Psoas muscle (tissue), 8 donors: ENCODE measurements at places on chromosomes 1 and 21. TPM values are rescaled to one million over a fixed set of nuclear protein-coding genes. Genes with fewer than 3 reads are reported as not detected.

The SLC45A3 gene
- total RNA-seq = 0.57 TPM

The FAAH gene
- total RNA-seq = 11.0 TPM

The MRPS6 gene
- 80.0 TPM for total RNA-seq

The SLAMF7 gene
- 0.67 TPM for total RNA-seq

The KIF17 gene
- 1.2 TPM for total RNA-seq

The BRDT gene
- total RNA-seq = not detected

The YBX1 gene
- 922 TPM for total RNA-seq

The TAS1R1 gene
- total RNA-seq = not detected

DNA sequence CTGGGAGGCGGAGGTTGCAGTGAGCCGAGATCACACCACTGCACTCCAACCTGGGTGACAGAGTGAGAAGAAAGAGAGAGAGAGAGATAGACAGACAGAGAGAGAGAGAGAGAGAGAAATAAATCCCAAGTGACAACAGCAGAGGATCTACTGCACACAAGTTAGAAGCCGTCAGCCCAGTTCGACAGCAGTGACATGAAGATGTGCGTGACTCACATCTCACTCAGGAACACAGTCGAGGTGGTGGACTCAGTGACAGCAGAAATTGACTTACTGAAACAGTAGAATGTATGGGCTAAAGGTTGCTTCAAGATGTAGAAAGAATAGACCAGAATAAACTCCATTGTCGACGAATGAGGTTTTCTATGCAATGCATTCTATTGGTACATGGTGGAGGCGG is 77.0 kb upstream of the KRTAP19-8 start:
- H3K36me3 ChIP-seq = no peaks in the 10 kb centered on the region
- no peak overlapping the region for H3K4me3 ChIP-seq
- no peaks in the 10 kb centered on the region for H3K27me3 ChIP-seq
- no peaks in the 10 kb centered on the region for H3K4me1 ChIP-seq
- no peak overlapping the region for H3K27ac ChIP-seq

DNA sequence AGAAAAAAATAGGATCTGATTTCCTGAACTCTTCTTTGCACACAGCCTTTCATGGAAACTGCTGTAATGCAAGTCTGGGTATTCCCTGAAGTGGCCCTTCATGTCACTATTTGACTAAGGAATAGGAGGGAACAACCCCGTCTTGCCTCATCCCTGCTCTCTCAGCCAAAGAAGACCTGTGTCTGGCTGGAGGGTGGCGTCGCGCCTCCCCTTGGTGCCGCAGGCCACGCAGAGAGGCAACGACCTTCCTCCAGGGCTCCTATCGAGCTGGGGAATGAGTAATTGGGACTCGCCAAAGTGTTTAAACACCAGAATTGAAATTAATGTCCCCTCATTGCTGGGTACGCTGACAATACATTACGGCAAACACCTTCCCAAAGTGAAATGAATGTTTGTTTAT is 129.8 kb downstream of the PBX1 start:
- H3K27me3 ChIP-seq = no peaks in the 10 kb centered on the region
- no peak overlapping the region for H3K27ac ChIP-seq
- peaks cover 4% of the 10 kb centered on the region for H3K4me1 ChIP-seq
- H3K4me3 ChIP-seq = no peak overlapping the region
- no peak for DNase-seq

DNA sequence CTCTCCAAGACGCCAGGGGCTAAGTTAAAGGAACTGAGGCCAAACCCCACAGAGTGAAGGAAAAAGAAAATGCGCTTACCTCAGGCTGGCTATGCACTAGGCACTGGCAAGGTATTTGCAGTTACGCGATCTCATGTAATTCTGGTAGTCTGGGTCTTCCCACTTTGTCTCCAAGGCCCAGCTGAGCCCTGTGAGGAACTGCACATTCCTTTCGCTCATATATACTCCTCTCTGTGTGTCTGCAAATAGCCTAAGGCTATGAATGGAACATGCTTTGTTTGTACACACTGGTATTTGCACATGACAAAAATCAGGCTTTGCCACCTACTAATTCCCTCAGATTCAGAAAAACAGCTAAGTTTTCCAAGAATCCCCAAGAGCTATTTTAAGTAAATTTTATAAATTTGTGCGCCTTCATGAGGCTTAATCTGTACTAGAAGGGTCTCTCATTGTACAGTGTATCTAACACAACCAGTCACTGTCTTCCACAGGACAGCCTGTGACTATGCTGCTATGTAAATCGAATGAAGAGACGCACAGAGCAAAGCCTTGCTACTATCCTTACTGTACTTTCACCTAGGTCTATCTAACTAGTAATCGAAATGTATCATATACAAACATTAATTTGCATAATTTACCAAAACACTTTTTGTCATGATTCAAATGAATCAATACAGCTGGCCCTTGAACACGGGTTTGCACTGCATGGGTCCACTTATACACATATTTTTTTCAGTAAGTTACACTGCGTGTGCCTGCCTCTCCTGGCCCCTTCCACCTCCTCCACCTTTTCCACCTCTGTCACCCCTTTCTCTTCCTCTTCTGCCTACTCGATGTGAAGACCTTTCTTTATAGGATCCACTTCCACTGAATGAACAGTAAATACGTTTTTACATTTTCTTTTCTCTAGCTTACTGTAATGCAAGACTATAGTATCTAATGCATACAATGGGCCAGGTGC is 87.0 kb downstream of the SIPA1L2 start:
- H3K27me3 ChIP-seq = no peaks in the 10 kb centered on the region
- no peak overlapping the region for H3K27ac ChIP-seq
- no peaks in the 10 kb centered on the region for H3K36me3 ChIP-seq
- no peak overlapping the region for H3K4me3 ChIP-seq
- H3K4me1 ChIP-seq = peaks cover 13% of the 10 kb centered on the region

DNA sequence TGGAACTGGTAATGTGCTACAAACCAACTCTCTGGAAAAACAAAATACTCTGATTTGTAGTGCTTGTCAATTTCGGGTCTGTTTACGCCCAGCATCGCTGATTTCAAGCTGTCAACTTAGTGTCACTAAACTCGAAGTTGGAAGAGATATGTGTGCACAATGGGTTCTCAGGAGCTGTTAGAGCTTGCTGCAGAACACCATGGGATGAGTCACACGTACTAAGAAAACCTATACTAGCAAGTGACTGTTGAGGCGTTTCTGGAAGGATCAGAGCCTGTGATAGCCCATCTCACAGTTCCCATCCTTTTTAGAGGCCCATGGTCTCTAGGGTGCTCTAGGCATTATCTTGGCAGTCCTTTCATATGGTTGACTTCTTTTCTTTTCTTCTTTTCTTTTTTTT is 14.3 kb downstream of the GMEB1 start:
- no peaks in the 10 kb centered on the region for H3K27me3 ChIP-seq
- H3K4me1 ChIP-seq = no peaks in the 10 kb centered on the region
- no peaks in the 10 kb centered on the region for H3K36me3 ChIP-seq

DNA sequence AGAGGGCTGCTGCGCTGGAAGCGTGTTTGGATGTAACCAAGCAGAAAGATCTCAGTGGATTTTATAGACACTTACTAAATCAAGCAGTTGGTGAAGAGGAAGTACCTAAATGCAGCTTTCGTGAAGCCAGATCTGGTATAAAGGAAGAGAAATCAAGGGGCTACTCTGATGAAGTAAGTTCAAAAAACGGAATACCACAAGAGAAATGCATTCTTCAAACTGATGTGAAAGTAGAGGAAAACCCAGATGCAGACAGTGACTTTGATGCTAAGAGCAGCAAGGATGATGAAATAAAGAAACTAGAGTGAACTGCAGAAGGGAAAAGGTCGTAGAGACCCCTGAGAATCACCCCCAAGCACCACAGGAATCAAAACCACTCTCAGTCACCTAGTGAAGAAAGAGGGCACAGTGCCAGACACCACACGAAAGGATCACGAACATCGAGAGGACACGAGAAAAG is 40.8 kb upstream of the NEXN start:
- H3K27me3 ChIP-seq = no peaks in the 10 kb centered on the region
- no peaks in the 10 kb centered on the region for H3K36me3 ChIP-seq
- no peaks in the 10 kb centered on the region for H3K4me1 ChIP-seq

DNA sequence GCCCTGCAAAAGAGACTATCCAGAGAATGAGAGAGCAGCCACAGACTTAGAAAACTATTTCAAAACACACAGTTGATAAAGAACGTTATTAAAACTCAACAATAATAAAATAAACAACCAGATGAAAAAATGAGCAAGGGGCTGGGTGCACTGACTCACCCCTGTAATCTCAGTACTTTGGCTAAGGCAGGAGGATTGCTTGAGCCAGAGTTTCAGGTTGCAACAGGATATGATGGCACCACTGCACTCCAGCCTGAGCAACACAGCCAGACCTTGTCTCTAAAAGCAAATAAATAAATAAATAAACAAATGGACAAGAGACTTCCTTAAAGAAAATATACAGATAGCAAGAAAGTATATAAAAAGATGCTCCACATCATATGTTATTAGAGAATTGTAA is 144.6 kb downstream of the LRRIQ3 start:
- no peak overlapping the region for H3K4me3 ChIP-seq
- no peak overlapping the region for H3K27ac ChIP-seq
- H3K27me3 ChIP-seq = no peaks in the 10 kb centered on the region
- no peaks in the 10 kb centered on the region for H3K36me3 ChIP-seq

- H3K36me3 ChIP-seq = no peaks in the 10 kb centered on the region
- no peaks in the 10 kb centered on the region for H3K27me3 ChIP-seq
- no peak for DNase-seq
These were observed 103.0 kb downstream of the KIAA0319L start for GRCh38 chr1:35454176-35454575.

DNA sequence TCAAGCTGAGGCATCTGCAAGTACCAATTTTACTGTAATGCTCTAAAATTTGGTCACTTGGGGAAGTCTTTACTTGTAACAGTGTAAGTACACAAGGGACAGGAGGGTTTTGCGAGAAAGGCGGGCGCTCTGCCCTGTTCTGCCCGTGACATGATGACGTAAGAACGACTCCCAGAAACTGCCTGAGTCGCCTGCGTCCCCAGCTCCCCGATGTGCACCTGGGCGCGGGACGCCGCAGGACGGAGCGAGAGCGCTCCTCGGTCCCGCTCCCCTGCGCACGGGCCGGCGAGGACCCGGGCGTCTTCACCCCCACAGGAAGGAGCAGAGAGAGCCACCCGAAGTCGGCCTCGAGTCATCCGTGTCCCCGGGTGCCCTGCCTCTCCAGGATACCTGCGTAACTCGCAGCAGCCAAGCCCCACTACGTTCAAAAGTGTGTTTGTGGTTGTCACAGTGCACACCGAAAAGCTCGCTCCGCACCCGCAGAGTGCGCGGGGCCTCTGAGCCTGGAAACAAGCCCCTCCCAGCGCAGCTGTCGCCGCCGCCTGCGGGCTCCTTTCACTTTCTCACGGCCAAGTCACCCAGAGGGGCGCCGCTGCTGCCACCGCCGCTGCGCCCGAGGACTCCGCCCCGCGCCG is 3.3 kb upstream of the ZBTB18 start:
- peaks cover 25% of the 10 kb centered on the region for H3K4me1 ChIP-seq
- H3K27me3 ChIP-seq = no peaks in the 10 kb centered on the region
- H3K36me3 ChIP-seq = no peaks in the 10 kb centered on the region
- peak overlapping the region; percentile 100 for H3K27ac ChIP-seq
- peak overlapping the region; percentile 93 for H3K4me3 ChIP-seq

GRCh38 chr21:33418691-33419090 is 15.5 kb downstream of the IFNGR2 start:
- no peaks in the 10 kb centered on the region for H3K27me3 ChIP-seq
- H3K4me1 ChIP-seq = no peaks in the 10 kb centered on the region
- no peak overlapping the region for H3K27ac ChIP-seq

- H3K27me3 ChIP-seq = no peaks in the 10 kb centered on the region
- peaks cover 7% of the 10 kb centered on the region for H3K36me3 ChIP-seq
- no peaks in the 10 kb centered on the region for H3K4me1 ChIP-seq
- no peak for DNase-seq
These were observed 114.5 kb downstream of the KIAA0319L start for GRCh38 chr1:35442734-35443133.

DNA sequence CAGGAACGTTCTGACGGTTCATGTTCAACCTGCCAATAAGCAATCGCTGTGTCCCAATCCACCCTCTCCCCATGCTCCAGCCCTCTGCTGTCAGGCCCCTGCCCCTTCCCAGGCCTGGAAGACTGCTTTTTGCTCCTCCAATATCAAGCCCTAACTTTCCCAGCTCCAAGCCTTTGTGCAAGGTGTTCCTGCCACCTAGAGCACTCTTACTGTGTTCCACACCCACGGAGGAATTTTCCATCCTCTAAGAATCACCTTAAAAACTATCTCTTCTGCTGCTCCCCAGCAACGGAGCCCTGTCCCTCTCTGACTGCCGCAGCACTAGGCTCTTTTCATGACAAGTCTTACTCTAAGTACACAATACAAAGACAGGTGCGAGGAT is 657.9 kb downstream of the AJAP1 start:
- no peaks in the 10 kb centered on the region for H3K36me3 ChIP-seq
- DNase-seq = no peak
- no peak overlapping the region for H3K27ac ChIP-seq
- H3K4me3 ChIP-seq = no peak overlapping the region

DNA sequence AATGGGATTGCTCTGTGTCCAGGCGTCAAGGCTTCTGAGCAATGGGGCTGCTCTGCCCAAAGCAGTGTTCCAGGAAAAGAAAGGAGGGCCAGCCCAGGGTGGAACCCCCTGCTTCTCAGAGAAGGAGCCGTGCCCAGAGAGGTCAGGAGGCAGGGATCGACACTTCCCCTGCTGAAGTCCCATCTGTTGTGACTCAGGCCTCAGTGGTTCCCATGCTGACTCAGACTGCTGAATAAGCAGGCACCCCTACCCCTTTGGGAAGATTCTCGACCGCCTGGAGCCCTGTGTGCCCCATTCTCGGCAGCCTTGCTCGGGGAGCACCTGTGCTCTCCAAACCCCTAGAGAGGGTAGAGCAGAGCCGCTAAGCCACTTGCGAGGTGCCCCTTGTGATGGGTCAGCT is 23.9 kb downstream of the PKP1 start:
- no peak overlapping the region for H3K4me3 ChIP-seq
- H3K27me3 ChIP-seq = no peaks in the 10 kb centered on the region
- no peaks in the 10 kb centered on the region for H3K36me3 ChIP-seq
- H3K27ac ChIP-seq = no peak overlapping the region
- no peak for DNase-seq

DNA sequence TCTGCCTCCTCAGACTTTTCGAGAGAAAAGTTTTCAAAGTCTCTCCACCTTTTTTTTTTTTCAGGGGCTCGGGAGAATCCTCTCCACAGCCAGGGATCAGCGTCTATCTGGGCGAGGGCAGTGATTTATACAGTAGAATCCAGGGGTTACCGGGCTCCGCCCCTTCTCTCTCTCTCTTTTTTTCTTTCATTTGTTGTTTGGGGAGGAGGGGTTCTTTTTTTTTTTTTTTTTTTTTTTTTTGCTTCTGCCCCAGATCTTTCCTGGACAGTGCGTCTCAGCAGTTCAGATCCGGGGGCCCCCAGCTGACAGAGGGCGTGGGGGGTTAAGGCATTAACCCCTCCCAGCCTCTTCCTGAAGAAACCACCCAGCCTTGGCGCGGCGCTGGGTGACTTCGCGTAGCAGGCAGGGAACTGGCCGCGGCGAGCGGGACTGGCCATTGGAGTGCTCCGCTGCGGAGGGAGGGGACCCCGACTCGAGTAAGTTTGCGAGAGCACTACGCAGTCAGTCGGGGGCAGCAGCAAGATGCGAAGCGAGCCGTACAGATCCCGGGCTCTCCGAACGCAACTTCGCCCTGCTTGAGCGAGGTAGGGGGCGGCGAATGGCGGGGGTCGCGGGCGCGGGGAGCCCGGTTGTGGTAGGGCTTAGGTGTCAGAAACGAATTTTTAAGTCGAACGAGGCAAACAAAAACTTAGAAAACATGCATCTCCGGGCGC is at the start of gene S1PR1:
Gene S1PR1 (plus strand): TSS at position 504 of the 713 bp plus-strand sequence. CDS start 1,966 bp downstream, outside the sequence.
- H3K27ac ChIP-seq = peak within 1 kb of the TSS; percentile 69
- H3K27me3 ChIP-seq = peaks cover 4% of the 10 kb centered on the region
- peak; percentile 67 for DNase-seq
- peaks cover 6% of the 10 kb centered on the region for H3K4me1 ChIP-seq
- H3K4me3 ChIP-seq = peak within 1 kb of the TSS; percentile 79

- H3K4me1 ChIP-seq = no peaks in the 10 kb centered on the region
- no peak overlapping the region for H3K4me3 ChIP-seq
- no peaks in the 10 kb centered on the region for H3K36me3 ChIP-seq
- no peak overlapping the region for H3K27ac ChIP-seq
- no peaks in the 10 kb centered on the region for H3K27me3 ChIP-seq
These were observed 131.9 kb downstream of the LIPI start for GRCh38 chr21:14078746-14079375.
